EH (cell line): ENCODE measurements at places on chromosomes 16 and 17.
A peak's percentile ranks its signal among the peaks of the same experiment; 100 is the strongest.

GRCh38 chr17:80264205-80265075 lies 3.8 kb downstream of the RNF213 start:
- DNase-seq, result no peak

- peak; percentile 35 for DNase-seq
These were observed 59.3 kb upstream of the BRD7 start for GRCh38 chr16:50428116-50428515.

- no peak for DNase-seq
These were observed 312.1 kb downstream of the SNX29 start for GRCh38 chr16:12288537-12289174.

DNA sequence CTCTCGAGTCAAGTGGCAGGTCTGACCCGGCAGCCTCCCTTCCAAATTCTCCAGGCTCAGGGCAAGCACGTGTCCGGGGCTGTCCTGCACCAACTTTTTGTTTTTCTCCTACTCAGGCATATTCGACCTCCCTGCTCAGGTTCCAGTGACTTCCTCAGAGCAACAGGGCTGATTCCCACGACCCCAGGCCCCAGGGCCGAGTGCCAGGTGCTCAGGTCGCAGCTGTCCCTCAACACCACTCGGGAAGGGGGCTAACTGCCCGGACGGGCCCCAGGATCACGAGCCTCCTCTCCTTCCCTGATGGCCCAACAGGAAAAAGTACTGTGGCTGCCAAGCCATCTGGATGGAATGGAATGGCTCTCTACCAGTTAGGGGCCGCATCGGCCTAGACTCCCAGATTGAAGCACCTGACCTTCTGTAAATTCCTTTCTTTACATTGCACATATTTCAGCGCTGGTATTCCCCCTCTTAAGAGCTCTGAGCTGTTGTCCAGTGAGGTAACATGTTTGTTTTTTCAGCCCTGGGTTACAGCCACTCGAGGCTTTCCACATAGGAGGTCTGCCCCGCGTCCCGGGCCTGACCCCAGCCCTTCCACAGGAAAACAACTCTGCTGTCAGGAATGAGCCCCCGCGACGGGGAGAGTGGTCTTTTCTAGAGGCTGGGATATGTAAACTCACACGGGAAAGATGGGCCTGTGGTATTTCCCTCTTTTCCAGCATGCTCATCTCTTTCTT lies 25.0 kb downstream of the NXN start:
- peak; percentile 68 for DNase-seq

DNA sequence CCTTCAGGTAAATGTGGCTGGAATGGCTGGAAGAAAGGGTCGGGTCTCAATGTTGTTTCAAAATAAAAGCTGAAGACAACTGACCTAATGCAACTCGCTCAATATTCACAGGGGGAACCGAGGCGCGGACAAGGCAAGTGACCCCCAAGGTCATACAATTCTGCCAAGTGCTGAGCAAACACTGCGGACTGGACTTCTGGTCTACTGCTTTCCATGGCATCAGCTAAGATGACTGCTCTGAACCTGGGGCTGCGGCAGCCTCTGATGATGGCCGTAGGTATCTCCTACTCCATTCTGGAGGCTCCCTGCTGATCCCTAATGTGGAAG lies 21.9 kb downstream of the CA4 start:
- no peak for DNase-seq

DNA sequence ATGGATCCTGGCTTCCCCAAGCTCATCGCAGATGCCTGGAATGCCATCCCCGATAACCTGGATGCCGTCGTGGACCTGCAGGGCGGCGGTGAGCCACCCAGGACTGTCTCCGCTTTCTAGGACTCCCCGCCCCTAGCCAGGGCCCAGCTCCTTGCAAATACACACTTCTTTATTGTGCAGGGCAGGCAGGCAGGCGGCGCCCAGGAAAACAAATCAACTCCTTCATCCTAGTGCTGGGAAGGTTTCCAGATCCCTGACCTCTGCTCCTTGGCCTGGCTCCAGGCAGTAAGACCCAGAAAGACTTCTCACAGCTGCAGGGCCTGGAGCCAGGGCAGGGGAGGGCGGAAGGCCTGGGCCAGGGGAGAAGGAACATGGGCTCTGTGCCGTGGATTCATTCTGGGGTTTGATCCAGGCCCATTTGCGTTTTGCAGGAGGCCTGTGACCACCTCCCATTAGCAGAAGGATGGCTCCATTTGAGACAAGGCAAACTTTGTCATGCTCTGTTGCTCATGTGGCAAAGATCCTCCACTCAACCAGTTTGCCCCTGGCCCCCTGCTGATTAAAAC lies 6.0 kb upstream of the LPCAT2 start:
- DNase-seq, result peak; percentile 79

DNA sequence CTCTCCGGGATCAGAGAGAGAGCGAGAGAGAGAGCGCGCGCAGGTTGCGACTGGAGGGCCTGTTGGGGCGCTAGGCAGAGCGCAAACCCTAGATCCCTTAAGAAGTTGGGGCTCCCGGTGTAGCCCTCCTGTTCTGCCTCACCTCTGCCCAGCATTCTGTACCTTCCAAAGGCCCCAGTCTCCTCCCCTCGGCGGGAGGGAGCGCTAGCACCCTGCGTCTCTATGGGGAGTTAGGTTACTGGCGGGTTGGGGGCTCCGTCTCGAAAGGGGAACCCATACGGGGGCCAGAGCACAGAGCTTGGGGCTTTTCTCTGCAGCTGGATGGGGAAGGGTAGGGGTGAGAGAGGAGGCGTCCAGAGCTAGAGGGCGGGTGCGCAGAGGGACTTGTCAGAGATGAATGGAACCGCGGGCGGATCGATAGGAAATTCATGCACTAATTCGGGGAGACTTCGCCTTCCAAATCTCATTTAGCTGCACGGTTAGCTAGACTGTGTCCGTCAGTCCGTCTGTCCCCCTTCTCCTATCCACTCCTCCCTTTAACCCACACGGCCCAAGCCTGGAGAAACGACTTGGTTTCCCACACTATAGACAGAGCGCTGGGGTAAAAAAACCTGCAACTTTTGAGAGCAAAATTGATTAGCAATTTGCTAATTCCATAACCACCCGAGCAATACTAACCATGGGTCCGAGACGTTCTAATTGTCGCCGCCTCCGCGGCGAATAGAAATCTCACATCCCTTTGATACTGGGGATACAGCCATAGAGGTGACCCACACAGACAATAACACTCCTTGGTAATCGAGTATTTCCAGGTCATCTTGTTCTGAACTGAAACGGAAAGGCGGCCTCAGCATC lies 693 bp upstream of the HOXB4 start:
- DNase-seq, result no peak

DNA sequence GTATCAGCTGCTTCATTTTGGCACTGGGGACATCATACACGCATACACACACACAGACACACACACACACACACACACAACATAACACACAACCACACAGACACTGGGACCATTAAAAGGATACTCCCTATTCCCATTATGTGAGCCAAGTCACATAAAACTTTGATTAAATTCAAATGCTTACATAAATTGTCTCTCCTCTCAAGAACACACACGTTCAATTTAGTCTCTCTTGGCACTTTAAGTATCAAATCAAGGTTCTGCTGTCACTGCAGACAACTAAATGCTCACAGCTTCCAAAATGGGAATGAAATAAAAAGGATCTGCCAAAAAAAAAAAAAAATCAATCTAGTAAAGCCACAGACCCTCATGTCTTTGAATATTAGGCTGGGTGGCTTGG lies 184.9 kb downstream of the RBFOX1 start:
- no peak for DNase-seq

DNA sequence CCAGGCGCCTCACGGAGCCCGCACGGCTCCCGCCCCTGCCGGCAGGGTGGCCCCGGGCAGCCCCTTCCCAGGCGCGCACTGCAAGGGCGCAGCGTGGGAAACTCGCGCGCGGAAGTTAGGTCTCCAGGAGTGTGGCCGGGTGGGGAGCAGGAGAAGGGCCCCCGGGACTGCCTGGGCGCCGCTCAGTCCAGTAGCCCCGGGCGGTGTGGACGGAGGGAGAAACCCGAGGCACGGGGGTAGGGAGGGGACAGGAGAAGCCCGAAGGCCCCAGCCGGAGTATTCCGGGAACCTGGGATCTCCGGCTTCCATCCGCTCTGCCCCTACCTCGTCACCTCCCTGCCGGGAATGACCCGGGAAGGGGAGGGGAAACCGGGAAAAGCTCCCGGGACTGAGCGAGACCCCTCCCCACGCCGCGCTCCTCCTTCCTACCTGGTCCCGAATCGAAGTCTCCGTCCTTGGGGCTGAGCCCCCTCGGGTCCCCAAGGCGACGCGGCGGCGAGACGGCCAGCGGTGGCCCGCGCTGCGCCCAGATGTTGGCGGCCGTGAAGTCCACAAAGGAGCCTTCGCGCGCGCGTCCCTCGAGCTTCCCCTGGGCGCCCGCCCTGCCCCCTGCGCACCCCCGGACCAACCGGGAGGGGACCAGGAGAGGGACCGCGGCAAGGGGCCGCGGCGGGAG lies 418 bp downstream of the SOCS3 start:
- DNase-seq, result peak; percentile 61

- DNase-seq, result no peak
These were observed 148.2 kb downstream of the CPPED1 start for GRCh38 chr16:12655537-12655936.

- DNase-seq, result no peak
These were observed 74.7 kb upstream of the GNAO1 start for GRCh38 chr16:56116577-56116964.

- peak; percentile 54 for DNase-seq
These were observed 82.3 kb downstream of the ARHGAP23 start for GRCh38 chr17:38510421-38511149.

- DNase-seq, result no peak
These were observed 8.5 kb upstream of the CREBBP start for GRCh38 chr16:3889059-3889458.

GRCh38 chr16:56632156-56632847 lies at the start of gene MT1M:
TSS of gene MT1M (plus strand) at chr16:56632659. CDS start at chr16:56632732, 73 bp downstream.
- peak; percentile 22 for DNase-seq

DNA sequence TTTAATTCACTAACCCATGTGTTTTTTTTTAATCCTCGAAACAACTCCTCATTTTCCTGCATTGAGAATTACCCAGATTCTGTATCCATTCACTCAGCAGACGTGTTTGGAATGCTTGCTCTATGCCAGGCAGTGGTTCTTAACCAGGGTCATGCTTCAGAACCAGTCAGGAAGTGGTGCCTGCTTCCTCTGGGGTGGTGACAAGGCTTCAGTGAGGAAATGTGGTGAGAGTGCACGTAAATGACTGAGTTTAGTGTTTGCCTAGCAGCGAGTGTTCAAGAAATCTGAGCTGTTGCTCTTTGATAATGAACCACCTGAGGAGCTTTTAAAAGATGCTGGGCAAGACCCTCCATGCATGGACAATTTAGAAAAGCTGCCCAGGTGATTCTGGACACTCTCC lies 9.9 kb downstream of the ZFP90 start:
- DNase-seq, result no peak

DNA sequence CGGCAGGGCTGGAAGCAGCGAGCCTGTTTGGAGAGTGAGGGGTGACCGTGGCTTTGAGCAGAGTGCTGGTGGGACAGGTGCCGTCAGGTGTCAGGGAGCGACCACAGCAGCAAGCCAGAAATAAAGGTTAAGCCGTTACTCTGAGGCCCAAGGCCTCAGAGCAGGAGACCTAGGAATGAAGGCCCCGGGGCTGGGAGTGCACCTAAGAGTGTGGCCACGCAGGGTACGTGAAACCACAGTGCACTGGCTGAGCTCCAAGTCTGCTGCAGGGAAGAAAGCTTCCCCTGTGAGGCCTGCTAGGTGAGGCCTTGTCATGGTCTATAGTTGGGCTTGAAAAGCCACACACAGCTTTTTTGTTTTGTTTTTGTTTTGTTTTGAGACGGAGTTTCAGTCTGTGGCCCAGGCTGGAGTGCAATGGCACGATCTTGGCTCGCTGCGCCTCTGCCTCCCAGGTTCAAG lies 8.7 kb downstream of the CLUAP1 start:
- no peak for DNase-seq

DNA sequence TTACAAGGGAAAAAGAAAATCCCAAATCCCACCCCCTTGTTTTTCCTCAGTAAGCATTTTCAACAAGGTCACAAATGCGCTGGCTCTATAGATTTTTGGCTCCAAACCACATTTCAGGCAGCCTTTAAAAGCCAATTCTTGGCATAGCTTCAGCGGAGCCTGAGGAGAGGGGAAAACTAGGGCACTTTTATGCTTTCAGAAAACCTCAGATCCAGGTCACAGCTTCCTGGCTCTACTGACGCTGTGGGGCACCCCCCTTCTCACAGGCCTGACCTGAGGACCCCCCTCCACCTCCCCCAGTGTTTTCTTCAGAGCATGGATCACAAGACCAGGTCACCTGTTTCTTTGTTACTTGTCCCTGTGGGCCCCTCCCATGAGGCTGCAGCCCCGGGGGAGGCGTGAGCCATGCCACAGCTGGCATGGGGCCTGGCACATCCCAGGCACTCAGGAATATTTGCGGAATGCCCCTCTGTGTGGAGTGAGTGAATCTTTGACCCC lies 30.1 kb upstream of the MTSS2 start:
- peak; percentile 86 for DNase-seq

DNA sequence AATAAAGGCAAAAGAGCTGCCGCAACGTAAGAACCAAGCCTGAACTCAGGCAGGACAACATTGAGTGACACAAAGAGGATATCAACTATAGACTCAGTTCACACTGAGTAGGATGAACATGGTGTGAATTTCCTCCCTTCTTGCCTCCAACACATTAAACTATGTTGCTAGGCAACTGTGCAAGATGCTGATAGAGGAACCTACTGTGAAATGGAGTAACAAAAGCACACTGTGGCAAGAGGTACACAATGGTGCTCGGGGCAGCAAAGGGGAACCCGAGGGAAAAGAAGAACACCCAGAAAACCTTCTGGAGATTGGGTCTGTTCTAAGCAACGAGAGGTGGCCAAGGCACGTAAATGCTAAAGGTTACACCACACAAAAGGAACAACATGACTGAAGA lies 34.1 kb downstream of the GRB2 start:
- no peak for DNase-seq

GRCh38 chr16:56777482-56777881 lies 47.6 kb downstream of the NUP93 start:
- DNase-seq, result peak; percentile 66

DNA sequence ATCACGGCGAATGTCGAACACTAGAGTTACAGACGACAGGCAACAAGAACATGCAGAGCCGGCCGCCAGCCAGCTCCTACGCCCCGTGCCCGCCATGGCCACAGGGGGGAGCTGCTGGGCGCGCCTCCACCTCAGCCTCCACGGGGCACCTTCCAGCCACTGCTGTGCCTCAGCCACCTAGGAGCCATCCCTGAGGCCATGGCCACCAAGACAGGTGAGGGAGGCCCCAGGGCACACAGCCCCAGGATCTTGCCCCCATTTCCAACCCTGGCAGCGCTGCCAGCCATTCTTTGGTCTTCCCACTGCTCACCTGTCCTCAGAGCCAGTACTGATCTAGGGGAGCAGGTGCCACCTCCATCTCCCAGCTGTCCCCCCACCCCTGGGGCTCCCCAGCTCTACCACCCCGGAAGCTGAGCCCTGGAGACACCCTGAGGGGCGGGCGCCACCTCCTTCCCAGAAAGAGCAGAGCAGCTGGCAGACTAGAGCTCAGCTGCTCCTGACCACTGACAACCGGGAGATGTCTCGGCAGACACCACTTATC lies 11.8 kb downstream of the GNPTG start:
- peak; percentile 39 for DNase-seq
